Fibroblast of skin of back (primary cell): ENCODE measurements at places on chromosomes 3 and 15.

- DNase-seq = no peak
These were observed 13.1 kb upstream of the ABHD2 start for GRCh38 chr15:89075101-89075640.

DNA sequence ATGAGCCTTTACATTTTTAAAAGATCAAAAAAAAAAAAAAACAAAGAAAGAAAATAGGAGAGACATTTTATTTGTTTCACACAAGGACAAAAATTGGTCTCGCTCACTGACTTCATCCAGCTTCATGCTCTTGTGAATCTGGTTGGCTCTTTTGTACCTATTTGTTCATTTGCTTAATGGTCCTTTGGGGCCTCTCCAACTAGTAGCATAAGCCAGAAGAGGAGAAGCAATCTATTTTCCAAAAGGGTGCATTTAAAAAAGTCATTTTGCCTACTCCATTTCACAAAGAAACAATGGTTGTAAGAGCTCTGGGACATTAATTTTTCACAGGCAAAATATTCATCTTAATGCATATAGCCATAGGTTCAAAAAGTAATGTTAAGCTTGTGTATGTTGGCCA, 168.3 kb upstream of the ADAMTS9 start:
- DNase-seq = no peak

DNA sequence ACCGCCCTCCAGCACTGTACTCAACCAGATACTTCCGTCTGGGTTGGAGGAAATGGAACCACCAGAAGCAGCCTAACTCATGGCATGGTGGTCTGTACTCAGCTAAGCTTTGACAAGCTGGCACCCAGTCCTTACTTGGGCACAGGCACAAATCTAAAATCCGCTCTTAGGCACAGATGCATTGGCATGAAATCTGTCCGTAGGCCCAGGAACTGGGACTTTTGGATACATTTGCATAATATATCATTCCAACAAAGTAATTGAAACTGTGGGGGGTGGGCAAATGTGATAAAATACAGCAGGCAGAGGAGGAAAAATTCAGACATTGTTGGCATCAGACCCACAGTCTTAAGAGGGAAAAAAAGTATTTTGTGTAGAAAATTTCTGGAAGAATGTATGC, 75.4 kb downstream of the C3orf85 start:
- no peak for DNase-seq

- DNase-seq = no peak
These were observed 27.6 kb upstream of the SRPRB start for GRCh38 chr3:133777807-133778568.

DNA sequence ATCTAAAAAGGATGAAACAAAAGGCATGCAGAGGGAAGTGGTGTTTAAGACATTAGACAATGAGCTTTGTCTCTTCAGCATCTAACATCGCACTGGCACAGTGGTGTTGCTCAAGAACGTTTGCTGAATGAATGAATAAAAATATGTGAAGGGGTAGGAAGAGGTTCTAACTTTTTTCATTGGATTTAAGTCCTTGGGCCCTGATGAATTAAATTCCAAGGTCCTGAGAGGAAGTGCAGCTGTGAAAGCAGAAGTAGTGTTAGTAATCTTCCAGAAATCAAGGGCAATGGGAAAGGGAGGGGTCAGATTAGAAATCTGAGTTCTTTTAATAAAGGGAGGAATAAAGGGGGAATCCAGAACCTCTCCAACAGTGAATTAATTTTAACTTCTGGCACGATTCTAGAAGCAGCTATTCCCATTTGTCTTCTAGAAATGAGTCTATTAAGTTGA, 29.6 kb downstream of the TLNRD1 start:
- DNase-seq = no peak

- no peak for DNase-seq
These were observed 220.4 kb downstream of the SNRPN start for GRCh38 chr15:25175033-25175788.

GRCh38 chr15:27706300-27706699, 392.8 kb downstream of the OCA2 start:
- no peak for DNase-seq

GRCh38 chr3:10010878-10011465, 15.3 kb upstream of the FANCD2 start:
- DNase-seq = peak; percentile 87

GRCh38 chr3:72728958-72729467, 119.2 kb downstream of the SHQ1 start:
- DNase-seq = no peak

GRCh38 chr15:63238171-63238570, 39.2 kb upstream of the APH1B start:
- DNase-seq = no peak

DNA sequence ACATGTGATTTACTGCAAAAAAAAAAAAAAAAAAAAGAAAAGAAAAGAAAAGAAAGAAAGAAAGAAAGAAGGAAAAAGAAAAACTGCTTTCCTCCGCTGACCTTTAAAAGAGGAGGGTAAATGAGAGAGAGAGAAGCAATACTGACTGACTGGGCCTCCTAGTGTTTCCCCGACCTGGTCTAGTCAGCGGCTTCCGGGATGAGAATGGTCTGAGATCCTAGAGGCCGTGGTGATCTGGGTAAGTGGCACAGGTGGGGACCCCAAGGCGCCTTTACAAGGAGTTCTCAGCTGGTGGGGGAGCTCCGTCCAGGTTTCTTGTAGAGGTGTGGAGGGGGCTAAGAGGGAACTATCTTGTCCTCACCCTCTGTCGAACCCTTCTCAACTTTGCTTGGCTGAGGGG, 223.1 kb downstream of the MEIS2 start:
- DNase-seq = no peak

DNA sequence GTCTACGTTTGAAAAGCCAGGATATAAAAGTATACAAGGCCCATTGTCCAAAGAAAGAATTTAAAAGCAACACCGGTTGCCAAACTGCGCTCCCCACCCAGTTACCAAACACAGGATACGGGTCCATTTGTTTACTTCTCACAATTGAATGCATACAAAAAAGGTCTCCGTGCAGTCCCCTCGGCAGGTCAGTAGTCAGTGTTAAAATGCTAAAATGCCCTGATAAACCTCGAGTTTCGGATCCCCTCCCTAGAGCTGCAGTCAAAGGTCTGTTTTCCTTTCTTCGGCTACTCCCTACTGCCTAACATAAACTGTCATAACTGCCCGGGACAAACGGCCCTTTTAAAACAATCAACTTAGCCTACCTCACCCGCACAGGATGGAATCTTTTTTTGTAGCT, 534.6 kb downstream of the FOXP1 start:
- no peak for DNase-seq

GRCh38 chr15:82197733-82198594, 64.6 kb downstream of the EFL1 start:
- DNase-seq = peak; percentile 79

DNA sequence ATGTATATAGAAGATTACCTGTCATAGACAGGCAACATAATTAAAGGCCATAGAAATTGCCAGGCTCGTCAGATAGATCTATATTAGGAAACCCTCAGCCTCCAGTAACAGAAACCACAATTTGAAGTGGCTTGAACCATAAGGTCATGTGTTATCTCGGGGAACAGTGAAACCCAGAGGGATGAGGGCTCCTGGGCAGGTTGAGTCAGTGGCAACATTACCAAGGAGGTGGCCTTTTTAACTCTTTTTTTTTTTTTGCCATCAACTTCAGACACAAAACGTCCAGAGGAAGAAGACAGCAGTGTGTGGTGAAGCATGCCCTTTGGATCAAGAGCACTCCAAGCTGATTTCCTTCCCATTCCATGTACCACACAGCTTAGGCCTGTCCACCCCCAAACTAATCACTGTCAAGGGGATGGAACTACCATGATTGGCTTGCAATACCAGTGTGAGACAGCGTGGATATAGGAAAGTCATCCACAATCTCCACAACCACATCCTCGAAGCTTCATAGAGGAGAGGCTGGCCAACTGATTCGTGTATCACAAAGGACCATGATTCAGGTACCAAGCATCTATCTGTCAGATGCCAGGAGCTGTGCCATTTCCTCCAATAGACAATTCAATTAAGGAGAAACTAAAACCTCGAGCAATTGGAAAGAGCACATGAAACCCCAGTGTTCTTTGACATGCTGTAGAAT, 999 bp upstream of the KIF7 start:
- DNase-seq = no peak

GRCh38 chr15:99029341-99030144, 22.0 kb upstream of the PGPEP1L start:
- peak; percentile 13 for DNase-seq

- DNase-seq = peak; percentile 51
These were observed 68.6 kb downstream of the ITGA11 start for GRCh38 chr15:68363353-68363752.

DNA sequence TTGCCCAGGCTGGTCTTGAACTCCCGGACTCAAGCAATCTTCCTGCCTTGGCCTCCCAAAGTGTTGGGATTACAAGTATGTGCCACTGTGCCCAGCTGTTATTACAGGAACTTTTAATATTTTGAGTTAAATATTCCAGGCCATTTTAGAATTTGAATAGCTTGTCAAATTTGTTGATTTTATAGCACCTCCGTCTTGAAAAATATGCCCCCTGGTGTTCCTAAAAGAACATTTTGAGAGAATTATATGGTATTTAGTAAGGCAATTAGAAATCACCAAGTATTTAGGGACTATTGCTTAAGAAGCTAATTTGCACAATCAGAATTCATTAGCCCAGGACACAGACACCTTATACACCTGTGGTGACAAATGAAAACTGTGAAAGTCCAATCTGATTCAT, 23.7 kb downstream of the PDE8A start:
- no peak for DNase-seq

GRCh38 chr15:44718927-44719292, 7.6 kb downstream of the B2M start:
- no peak for DNase-seq

DNA sequence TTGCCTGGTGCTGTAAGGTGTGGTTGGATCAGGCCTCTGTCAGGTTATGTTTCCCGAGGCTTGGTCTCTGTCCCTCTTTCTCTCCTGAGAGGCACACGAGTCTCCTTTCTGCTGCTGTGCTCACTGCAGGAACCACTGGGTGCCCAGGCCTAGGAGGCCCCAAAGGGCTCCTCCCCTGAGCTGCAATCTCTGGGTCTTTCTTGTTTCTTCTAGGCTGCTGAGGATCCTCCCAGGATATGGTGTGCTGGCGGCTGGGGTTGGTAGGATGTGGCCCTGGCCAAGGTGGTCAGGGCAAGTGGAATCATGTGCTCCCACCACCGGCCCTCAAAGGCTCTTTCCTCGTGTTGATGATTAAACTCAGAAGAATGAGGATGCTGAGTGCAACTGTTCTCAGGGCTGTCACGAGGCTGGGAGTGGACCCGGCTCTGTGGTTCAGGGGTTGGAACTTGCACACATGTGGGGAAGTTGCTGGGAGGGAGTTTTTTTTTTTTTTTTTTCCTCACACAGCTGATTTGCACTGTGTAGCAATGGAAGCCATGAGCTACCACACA, 43.6 kb upstream of the CTSH start:
- peak; percentile 97 for DNase-seq

DNA sequence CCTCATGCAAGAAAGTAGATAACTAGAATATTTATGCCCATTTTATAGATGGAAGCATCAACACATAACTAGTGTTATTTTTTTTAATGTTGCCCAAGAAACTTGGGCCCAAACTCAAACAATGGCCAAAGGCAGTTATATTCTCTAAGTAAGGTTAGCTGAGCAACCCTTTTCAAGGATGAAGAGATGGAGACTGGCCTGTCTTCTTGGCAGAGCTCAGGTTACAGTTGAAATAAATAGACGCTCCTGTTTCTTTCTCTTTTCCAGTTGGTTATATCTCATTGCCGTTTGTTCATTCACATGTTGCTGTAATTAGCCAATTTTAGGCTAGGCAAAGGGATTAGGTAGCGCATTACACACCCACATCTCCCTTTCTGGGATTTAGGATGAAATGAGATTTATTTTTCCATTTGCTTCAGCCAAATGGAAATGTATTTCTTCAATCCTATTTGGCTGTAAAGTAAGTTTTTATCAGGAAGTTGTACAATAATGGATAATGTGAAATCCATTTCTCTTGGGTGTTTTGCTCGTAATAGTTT, 93.2 kb downstream of the CMSS1 start:
- DNase-seq = no peak

- no peak for DNase-seq
These were observed 37.2 kb downstream of the PXK start for GRCh38 chr3:58369876-58370275.

DNA sequence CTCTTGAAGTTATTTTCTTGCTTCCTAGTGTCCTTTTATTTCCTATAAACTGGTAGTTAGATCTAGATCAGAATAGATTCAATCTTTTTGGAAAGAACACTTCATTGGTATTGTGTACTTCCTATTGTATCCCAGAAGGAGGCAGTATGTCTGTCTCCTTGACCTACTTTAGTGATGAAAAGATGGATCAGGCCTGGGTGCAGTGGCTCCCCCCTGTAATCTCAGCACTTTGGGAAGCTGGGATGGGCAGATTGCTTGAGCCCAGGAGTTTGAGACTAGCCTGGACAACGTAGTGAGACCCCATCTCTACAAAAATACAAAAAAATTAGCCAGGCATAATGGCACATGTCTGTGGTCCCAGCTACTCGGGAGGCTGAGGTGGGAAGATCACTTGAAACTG, 12.0 kb downstream of the BSN start:
- DNase-seq = no peak

- DNase-seq = peak; percentile 46
These were observed 4.3 kb upstream of the MTFMT start for GRCh38 chr15:65033659-65034269.

DNA sequence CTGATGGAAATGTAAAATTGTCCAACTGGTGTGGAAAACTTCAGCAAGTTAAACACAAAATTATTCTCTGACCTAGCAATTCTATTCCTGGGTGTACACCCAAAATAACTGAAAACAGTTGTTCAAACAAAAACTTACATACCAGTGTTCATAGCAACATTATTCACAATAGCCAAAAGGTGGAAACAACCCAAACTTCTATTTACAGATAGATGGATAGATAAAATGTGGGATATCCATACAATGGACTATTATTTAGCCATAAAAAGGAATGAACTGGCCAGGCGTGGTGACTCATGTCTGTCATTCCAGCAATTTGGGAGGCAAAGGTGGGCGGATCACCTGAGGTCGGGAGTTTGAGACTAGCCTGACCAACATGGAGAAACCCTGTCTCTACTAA, 6.9 kb upstream of the VWA5B2 start:
- no peak for DNase-seq

DNA sequence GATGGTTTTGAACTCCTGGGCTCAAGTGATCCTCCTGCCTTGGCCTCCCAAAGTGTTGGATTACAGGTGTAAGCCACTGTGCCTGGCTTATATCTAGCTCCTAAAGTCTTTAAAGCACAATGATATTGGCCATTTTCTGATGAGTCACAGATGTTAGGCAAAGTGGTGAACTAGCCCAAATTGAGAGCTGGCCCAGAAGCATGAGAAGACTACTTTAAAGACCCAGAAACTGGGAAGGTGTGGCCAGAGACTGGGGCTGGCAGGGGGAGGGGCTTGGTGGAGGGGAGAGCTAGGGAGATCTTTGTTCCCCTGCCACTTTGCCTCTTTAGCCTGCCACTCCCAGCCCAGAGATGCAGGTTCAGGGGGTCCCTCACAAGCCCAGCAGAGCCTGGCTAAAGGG, 21.6 kb downstream of the CHRNA3 start:
- DNase-seq = no peak

- no peak for DNase-seq
These were observed 9.8 kb downstream of the ISG20 start for GRCh38 chr15:88648357-88649214.

- peak; percentile 55 for DNase-seq
These were observed 58.2 kb upstream of the ACAN start for GRCh38 chr15:88745065-88745464.

- no peak for DNase-seq
These were observed 61.6 kb downstream of the CCR1 start for GRCh38 chr3:46146548-46146947.

- no peak for DNase-seq
These were observed 198.6 kb downstream of the KBTBD8 start for GRCh38 chr3:67196677-67197076.
